Hepatocyte (in vitro differentiated cells): ENCODE measurements at places on chromosomes 2 and 18. TPM values are rescaled to one million over a fixed set of nuclear protein-coding genes. Genes with fewer than 3 reads are reported as not detected.

The LYPD1 gene
- 17.4 and 20.2 TPM in 2 replicates for polyA plus RNA-seq

DNA sequence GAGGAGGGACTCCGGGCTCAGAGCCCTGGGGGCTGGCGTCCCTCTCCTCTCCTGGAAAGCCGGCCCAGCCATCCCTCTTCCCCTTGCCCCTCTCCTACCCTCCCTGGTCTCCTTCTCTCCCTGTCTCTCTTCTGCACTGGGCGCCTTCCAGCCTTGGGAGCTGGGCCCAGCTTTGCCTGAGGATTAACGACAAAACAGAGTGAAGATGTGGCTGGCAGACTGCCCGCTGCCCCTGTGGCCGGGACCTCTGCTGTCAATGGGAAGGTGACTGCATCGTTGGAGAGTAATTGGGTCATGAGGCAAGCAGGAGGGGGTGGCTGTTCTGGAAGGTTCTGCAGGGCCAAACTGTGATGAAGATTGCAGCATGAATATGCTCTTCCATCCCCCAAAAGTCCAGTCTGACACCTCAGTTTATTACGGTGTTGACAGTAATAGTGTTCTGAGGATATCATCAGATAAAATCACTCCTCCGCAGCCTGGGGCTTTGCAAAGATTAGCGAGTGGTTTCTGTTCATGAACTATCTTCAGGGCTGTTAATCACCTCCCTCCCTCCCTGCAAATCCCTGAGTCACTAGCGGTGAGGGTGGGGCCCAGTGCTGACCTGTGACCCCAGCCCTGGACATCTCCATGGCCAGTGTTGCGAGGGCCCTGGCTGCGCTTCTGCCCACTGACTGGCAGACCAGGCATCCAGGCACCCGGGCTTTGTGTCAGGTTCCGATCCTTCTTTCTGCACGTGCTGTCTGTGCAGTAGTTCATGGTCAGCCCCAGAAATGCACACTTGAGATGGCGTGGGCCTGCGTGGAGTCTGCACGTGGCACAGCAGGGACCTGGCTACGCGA is 23.0 kb downstream of the RTP5 start:
- H3K27ac ChIP-seq, result no peak overlapping the region
- H3K4me1 ChIP-seq, result peaks cover 6% of the 10 kb centered on the region
- DNase-seq, result no peak
- H3K36me3 ChIP-seq, result no peaks in the 10 kb centered on the region
- H3K27me3 ChIP-seq, result no peaks in the 10 kb centered on the region

The OTOS gene
- 0.34 TPM in 1 of 2 replicates, not detected in the other for polyA plus RNA-seq

The IL1F10 gene
- not detected in 2 replicates for polyA plus RNA-seq

The DLX2 gene
- 1.2 and 2.8 TPM in 2 replicates for polyA plus RNA-seq

GRCh38 chr18:45004546-45005080 is 323.9 kb downstream of the SETBP1 start:
- DNase-seq, result no peak
- H3K36me3 ChIP-seq, result no peaks in the 10 kb centered on the region
- H3K27me3 ChIP-seq, result no peaks in the 10 kb centered on the region
- H3K4me3 ChIP-seq, result no peak overlapping the region
- H3K4me1 ChIP-seq, result no peaks in the 10 kb centered on the region
- H3K27ac ChIP-seq, result no peak overlapping the region

DNA sequence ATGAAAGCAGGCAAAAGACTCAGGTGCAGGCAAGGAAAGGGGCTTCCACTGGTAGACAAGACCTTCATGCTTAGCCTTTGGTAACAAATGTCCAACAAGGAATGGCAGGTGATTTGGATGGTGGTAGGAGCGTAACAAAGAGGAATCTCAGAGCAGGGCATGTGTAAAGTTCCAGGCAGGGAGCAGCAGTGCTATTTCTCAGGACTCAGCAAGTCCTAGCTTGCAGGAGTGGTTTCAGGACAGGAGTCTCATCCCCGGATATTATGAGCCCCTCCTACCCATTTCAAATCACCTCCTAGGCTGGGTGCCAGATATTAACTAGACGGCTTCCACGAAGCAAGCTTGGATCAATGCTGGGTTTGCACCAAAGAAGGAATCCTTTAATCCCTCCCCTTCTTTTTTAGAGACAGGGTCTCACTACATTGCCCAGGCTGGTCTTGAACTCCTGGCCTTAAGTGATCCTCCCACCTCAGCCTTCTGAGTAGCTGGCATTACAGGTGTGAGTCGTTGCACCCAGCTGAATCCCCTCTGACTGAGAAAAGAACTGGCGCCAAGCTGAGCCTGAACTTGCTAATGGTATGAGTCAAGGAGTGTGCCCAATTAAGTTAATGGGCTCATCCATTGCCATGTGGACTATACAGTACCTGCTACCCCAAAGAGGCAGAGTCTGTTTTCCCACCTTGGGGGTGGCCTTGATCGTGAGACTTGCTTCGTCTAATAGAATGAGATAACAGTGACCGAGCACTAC is 190.3 kb downstream of the ARL4C start:
- no peak for DNase-seq
- H3K4me1 ChIP-seq, result peaks cover under 1% of the 10 kb centered on the region
- no peaks in the 10 kb centered on the region for H3K36me3 ChIP-seq

DNA sequence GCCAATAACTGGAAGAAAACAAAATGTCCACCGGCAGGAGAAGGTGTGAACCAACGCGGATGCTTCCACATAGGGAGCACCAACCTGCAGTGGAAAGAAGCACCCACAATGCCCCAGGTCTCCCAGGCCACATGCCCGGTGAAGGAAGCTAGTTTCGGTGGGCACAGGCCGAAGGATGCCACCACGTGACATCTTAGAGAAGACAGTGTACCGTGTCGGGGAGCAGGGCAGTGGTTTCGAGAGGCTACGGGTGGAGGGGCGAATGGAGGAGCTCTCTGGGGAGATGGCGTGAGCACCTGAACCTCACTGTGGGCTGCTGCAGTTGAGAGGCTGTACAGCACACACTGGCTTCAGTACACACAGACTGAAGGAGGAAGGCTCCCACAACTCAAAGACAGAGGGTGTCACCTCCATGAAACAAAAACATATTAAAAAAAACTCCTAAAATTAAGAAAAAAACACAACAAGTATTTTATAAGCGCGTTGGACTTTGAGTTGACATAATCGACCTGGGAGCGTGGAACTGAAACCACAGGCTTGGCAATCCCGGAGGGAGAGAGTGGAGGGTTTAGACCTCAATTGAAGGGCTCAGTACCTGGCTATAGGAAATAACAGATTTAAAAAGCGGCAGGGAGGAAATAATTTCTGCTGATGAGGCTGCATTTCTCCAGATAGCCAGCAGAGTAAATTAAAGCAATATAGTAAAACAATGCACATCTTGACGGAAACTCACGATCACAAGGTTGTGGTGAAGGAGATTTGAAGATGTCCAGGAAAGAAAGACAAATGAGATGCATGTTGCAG is 160.1 kb downstream of the RTP5 start:
- no peak overlapping the region for H3K4me3 ChIP-seq
- no peak overlapping the region for H3K27ac ChIP-seq
- H3K4me1 ChIP-seq, result no peaks in the 10 kb centered on the region
- no peaks in the 10 kb centered on the region for H3K27me3 ChIP-seq

DNA sequence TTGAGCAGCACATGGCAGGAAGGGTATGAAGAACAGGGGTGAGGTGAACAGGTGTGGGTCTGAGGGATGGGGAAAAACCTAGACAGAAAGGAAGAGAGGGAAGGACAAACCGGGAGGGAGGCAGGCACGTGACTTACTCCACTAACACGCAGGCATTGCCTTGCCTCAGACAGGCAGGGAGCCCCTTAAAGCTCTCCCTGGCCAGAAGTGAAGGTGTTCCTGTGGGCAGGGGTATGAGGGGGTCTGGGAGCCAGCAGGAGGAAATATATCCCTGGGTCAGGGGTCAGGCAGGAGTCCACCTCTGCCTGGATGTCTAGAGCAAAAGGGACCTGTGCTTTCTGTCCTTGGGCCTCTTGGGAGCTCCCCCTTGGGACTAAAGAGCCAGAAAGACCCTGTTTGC is 135.3 kb upstream of the EPAS1 start:
- peaks cover 44% of the 10 kb centered on the region for H3K4me1 ChIP-seq
- no peaks in the 10 kb centered on the region for H3K27me3 ChIP-seq
- peak overlapping the region; percentile 37 for H3K27ac ChIP-seq
- H3K36me3 ChIP-seq, result no peaks in the 10 kb centered on the region

- no peaks in the 10 kb centered on the region for H3K27me3 ChIP-seq
- H3K4me3 ChIP-seq, result no peak overlapping the region
- no peak overlapping the region for H3K27ac ChIP-seq
- DNase-seq, result no peak
- peaks cover 3% of the 10 kb centered on the region for H3K4me1 ChIP-seq
These were observed 693.4 kb upstream of the TMEFF2 start for GRCh38 chr2:192888109-192888508.

The STK25 gene
- polyA plus RNA-seq, result 192 and 199 TPM in 2 replicates

GRCh38 chr2:43194121-43194869 is 32.1 kb downstream of the ZFP36L2 start:
- H3K36me3 ChIP-seq, result no peaks in the 10 kb centered on the region
- DNase-seq, result peak; percentile 87
- peaks cover 48% of the 10 kb centered on the region for H3K4me1 ChIP-seq
- peak overlapping the region; percentile 97 for H3K27ac ChIP-seq

The KCNS3 gene
- polyA plus RNA-seq, result 2.7 and 4.8 TPM in 2 replicates

GRCh38 chr2:190862571-190862991 is 18.0 kb upstream of the GLS start:
- H3K27ac ChIP-seq, result peak overlapping the region; percentile 38
- H3K4me3 ChIP-seq, result no peak overlapping the region
- no peaks in the 10 kb centered on the region for H3K27me3 ChIP-seq
- peaks cover 18% of the 10 kb centered on the region for H3K4me1 ChIP-seq
- H3K36me3 ChIP-seq, result no peaks in the 10 kb centered on the region
- DNase-seq, result no peak

The KANSL3 gene
- polyA plus RNA-seq, result 18.4 and 20.4 TPM in 2 replicates

- H3K4me3 ChIP-seq, result no peak overlapping the region
- peaks cover 95% of the 10 kb centered on the region for H3K27me3 ChIP-seq
- H3K4me1 ChIP-seq, result peaks cover 19% of the 10 kb centered on the region
- no peaks in the 10 kb centered on the region for H3K36me3 ChIP-seq
- no peak overlapping the region for H3K27ac ChIP-seq
These were observed 1.5 kb downstream of the GDF7 start for GRCh38 chr2:20668451-20668850.

The DOK6 gene
- 4.0 and 4.6 TPM in 2 replicates for polyA plus RNA-seq

DNA sequence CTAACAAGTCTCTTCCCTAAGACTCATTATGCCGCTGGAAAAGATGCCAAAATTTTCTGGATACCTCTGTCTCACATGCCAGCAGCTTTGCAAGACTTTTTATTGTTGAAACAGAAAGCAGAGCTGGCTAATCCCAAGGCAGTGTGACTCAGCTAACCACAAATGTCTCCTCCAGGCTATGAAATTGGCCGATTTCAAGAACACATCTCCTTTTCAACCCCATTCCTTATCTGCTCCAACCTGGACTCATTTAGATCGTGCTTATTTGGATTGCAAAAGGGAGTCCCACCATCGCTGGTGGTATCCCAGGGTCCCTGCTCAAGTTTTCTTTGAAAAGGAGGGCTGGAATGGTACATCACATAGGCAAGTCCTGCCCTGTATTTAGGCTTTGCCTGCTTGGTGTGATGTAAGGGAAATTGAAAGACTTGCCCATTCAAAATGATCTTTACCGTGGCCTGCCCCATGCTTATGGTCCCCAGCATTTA is 26.3 kb downstream of the DHRS9 start:
- DNase-seq, result peak; percentile 23
- no peaks in the 10 kb centered on the region for H3K4me1 ChIP-seq
- H3K4me3 ChIP-seq, result no peak overlapping the region
- H3K27me3 ChIP-seq, result no peaks in the 10 kb centered on the region
- H3K27ac ChIP-seq, result no peak overlapping the region

The EN1 gene
- 0.38 and 1.3 TPM in 2 replicates for polyA plus RNA-seq

DNA sequence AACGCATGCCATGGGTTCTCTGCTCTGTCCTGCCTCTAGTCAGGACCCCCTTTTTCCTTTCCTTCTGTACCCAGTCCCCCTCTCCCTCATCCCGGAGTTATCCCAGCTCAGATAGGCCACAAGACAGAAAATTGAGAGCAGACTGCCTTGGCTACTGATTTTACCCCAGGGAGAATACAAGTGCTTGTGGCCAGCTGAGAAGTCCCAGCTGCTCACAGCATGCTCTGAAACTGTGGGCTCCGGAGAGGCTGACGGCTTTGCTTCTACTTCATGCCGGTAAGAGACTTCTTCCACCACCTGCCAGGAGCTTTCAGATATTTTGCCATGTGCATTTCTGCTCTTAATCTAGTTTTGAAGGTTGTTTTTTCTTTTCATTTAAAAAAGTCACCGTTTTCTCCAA is 20.0 kb upstream of the SIX2 start:
- peaks cover 6% of the 10 kb centered on the region for H3K27me3 ChIP-seq
- no peak for DNase-seq
- no peaks in the 10 kb centered on the region for H3K36me3 ChIP-seq
- no peak overlapping the region for H3K4me3 ChIP-seq
- no peak overlapping the region for H3K27ac ChIP-seq
- no peaks in the 10 kb centered on the region for H3K4me1 ChIP-seq

DNA sequence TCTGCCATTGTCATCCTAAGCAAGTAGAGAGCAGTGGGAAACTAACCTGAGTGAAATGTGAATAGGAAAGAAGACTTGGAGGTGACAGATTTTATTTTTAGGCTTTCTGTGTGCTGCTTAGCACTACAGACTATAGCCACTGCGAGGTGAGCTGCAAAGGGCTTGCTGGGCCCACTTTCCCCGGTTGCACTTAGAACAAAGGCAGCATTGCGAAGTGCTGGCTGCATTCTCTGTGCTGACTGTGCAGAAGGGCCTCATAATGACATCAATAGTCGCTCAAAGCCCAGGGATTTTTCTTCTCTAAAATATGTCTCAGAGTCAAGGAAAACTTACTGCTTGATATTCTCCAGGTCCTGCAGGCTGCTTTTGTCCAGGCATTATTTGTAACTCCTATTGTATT is 592.1 kb downstream of the TDRD15 start:
- no peaks in the 10 kb centered on the region for H3K36me3 ChIP-seq
- H3K27me3 ChIP-seq, result no peaks in the 10 kb centered on the region
- H3K4me3 ChIP-seq, result no peak overlapping the region
- no peaks in the 10 kb centered on the region for H3K4me1 ChIP-seq
- no peak for DNase-seq
- no peak overlapping the region for H3K27ac ChIP-seq

GRCh38 chr2:71892423-71892730 is 255.3 kb downstream of the CYP26B1 start:
- H3K27me3 ChIP-seq, result peaks cover 11% of the 10 kb centered on the region
- no peaks in the 10 kb centered on the region for H3K36me3 ChIP-seq
- no peaks in the 10 kb centered on the region for H3K4me1 ChIP-seq
- DNase-seq, result no peak

The EPHA4 gene
- 7.8 and 8.8 TPM in 2 replicates for polyA plus RNA-seq

GRCh38 chr18:49224738-49225137 is 235.7 kb downstream of the DYM start:
- no peaks in the 10 kb centered on the region for H3K4me1 ChIP-seq
- no peaks in the 10 kb centered on the region for H3K36me3 ChIP-seq
- H3K4me3 ChIP-seq, result no peak overlapping the region
- no peak overlapping the region for H3K27ac ChIP-seq
- H3K27me3 ChIP-seq, result no peaks in the 10 kb centered on the region

GRCh38 chr2:234961784-234962183 is 10.0 kb downstream of the SH3BP4 start:
- H3K27me3 ChIP-seq, result no peaks in the 10 kb centered on the region
- no peak overlapping the region for H3K4me3 ChIP-seq
- peaks cover 9% of the 10 kb centered on the region for H3K4me1 ChIP-seq
